IMR-90 (cell line): ENCODE measurements at places on chromosomes 1 and 21. TPM values are rescaled to one million over a fixed set of nuclear protein-coding genes. Genes with fewer than 3 reads are reported as not detected.

DNA sequence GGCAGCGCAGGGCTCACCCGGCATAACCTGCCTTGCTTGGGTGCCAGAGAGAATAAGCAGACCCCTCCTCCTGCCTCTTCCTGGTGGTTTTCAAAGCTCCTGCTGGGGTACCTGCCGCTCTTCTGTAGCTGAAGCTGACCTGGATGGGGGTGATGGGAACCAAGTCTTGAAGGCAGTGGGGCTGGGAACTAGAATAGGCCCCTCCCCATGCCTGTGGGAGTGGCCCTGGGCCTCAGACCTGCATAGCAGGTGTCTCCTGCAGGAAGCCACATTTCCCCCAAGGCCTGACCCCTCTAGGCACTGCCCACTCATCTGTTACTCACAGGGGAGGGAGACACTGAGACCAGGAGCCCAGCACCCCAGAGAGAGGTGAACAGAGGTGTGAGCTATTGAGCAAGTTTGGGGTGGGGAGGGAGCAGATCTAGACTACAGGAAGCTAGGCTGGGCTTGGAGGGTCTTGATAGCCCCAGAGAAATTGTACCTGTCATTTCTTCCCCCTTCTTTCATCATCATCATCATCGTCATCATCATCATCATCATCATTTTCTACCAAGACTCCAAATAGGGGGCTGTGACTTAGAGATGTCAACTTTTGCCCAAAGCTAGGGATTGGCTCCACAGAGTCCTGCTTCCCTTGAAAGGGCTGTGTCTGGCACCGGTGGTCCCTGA, 10.1 kb downstream of the PADI1 start:
- peaks cover 20% of the 10 kb centered on the region for H3K27me3 ChIP-seq
- H3K4me3 ChIP-seq: no peak overlapping the region
- no peaks in the 10 kb centered on the region for H3K36me3 ChIP-seq
- no peak for DNase-seq
- peaks cover 10% of the 10 kb centered on the region for H3K4me1 ChIP-seq

RAB42 gene
- polyA plus RNA-seq: 0.36 and 0.77 TPM in 2 replicates

- H3K4me1 ChIP-seq: peaks cover 46% of the 10 kb centered on the region
- peaks cover 30% of the 10 kb centered on the region for H3K36me3 ChIP-seq
- no peak overlapping the region for H3K4me3 ChIP-seq
Measured at GRCh38 chr1:201714542-201715329, 114.2 kb upstream of the IPO9 start.

- no peak overlapping the region for H3K27ac ChIP-seq
- no peak for DNase-seq
- no peak overlapping the region for H3K4me3 ChIP-seq
- H3K27me3 ChIP-seq: no peaks in the 10 kb centered on the region
- no peaks in the 10 kb centered on the region for H3K4me1 ChIP-seq
- peaks cover 68% of the 10 kb centered on the region for H3K36me3 ChIP-seq
Measured at GRCh38 chr1:17023102-17023501, 11.4 kb upstream of the ATP13A2 start.

GRCh38 chr1:212118872-212119260, 83.3 kb downstream of the DTL start:
- no peaks in the 10 kb centered on the region for H3K4me1 ChIP-seq
- no peak for DNase-seq
- H3K27ac ChIP-seq: no peak overlapping the region
- no peaks in the 10 kb centered on the region for H3K27me3 ChIP-seq

DNA sequence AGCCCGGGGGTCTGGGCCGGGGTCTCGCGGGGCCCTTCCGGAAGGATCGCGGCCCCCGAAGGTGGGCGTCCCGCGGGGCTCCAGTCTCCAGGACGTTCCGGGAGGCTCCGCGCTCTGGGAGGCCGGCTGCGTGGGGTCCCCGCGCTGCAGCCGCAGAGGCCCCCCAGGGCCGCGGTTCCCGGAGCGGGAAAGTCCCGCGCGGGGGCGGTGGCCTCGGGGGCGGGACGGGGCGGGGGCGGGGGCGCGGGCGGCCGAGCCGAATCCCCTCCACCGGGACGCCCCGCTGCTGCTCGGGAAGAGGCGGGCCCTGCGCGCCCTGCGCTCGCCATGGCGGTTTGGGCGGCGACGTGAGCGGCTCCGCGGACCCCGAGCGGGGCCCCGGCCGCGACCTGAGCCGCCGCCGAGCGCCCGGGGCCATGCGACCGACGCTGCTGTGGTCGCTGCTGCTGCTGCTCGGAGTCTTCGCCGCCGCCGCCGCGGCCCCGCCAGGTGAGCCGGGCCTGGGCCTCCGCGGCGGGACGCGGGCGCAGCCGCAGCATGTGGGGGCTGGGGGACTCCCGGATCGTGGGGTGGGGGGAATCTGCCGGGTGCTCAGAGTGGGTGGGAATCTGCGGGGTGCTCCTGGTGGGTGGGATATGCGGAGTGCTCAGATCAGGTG, at the start of gene IFNGR2:
Gene IFNGR2, plus strand, starts transcription at position 286 of the 658 bp plus-strand sequence. Its CDS starts 131 bp downstream, at position 417.
- peak within 1 kb of the TSS; percentile 78 for H3K27ac ChIP-seq
- H3K27me3 ChIP-seq: no peaks in the 10 kb centered on the region
- H3K36me3 ChIP-seq: peaks cover 4% of the 10 kb centered on the region; the same call in 1 of the 2 replicates
- H3K4me3 ChIP-seq: peak within 1 kb of the TSS; percentile 79
- peaks cover 7% of the 10 kb centered on the region for H3K4me1 ChIP-seq

ASCL5 gene
- not detected in 2 replicates for polyA plus RNA-seq

DYNLT5 gene
- 0.09 and 0.12 TPM in 2 replicates for polyA plus RNA-seq

DNA sequence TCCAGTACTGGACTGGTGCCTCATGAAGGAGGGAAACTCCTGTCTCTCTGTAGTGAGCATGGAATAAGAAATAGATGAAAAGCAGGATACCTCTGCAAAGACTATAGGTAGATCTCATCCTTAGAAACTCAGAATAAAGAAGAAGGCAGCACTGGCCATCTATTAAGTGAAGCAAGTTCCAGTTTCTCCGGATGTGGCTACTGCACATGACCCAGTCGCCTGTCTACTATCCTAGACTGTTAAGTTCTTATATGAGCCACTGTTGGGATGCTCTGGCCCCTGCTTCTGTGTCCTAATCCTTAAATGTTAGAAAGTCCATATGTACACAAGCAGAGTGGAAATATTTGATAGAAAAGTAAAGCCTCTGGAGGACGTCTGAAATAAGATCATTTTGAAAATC, 2.2 kb downstream of the FASLG start:
- no peak overlapping the region for H3K4me3 ChIP-seq
- no peaks in the 10 kb centered on the region for H3K36me3 ChIP-seq
- DNase-seq: no peak
- H3K27me3 ChIP-seq: no peaks in the 10 kb centered on the region

F5 gene
- not detected in 2 replicates for polyA plus RNA-seq

ICOSLG gene
- 0.09 and 0.17 TPM in 2 replicates for polyA plus RNA-seq

UBE2U gene
- not detected in 2 replicates for polyA plus RNA-seq

CALML6 gene
- polyA plus RNA-seq: 0.52 and 0.91 TPM in 2 replicates

DCLRE1B gene
- polyA plus RNA-seq: 4.4 and 4.9 TPM in 2 replicates

- H3K27ac ChIP-seq: no peak overlapping the region
- peak; percentile 20 for DNase-seq
- no peaks in the 10 kb centered on the region for H3K36me3 ChIP-seq
- H3K4me1 ChIP-seq: peaks cover 11% of the 10 kb centered on the region
Measured at GRCh38 chr1:117652421-117652820, 46.6 kb downstream of the TENT5C start.

- H3K27me3 ChIP-seq: no peaks in the 10 kb centered on the region
- H3K36me3 ChIP-seq: no peaks in the 10 kb centered on the region
- no peak overlapping the region for H3K4me3 ChIP-seq
- no peak overlapping the region for H3K27ac ChIP-seq
- H3K4me1 ChIP-seq: peaks cover 19% of the 10 kb centered on the region
- DNase-seq: peak; percentile 77
Measured at GRCh38 chr1:23122023-23122748, 46.5 kb downstream of the LUZP1 start.

DNA sequence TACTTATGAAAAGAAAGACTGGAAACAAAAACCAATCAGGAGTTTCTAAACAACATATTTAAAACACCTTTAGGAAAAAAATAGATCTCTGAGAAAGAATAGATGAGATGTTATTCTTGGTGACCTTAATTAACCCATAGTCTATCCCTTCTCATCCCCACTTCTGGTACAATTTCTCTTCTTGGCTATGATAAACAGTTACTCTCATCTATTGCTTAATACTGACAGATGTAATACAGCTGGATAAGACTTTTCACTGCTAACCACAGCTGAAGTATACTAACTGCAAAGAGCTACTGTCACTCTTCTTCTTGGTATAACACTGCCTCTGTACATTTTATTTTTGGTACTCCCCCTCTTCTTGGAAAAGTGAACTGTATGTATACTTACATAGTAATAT, 15.2 kb downstream of the EXTL2 start:
- H3K36me3 ChIP-seq: peaks cover 4% of the 10 kb centered on the region
- no peaks in the 10 kb centered on the region for H3K4me1 ChIP-seq
- H3K27ac ChIP-seq: no peak overlapping the region
- no peak for DNase-seq
- H3K27me3 ChIP-seq: no peaks in the 10 kb centered on the region
